GM12891 (cell line): ENCODE measurements at places on chromosomes 7 and 10.
A peak's percentile ranks its signal among the peaks of the same experiment; 100 is the strongest.

- no peak for DNase-seq
These were observed 35.9 kb upstream of the GJD4 start for GRCh38 chr10:35569111-35569707.

DNA sequence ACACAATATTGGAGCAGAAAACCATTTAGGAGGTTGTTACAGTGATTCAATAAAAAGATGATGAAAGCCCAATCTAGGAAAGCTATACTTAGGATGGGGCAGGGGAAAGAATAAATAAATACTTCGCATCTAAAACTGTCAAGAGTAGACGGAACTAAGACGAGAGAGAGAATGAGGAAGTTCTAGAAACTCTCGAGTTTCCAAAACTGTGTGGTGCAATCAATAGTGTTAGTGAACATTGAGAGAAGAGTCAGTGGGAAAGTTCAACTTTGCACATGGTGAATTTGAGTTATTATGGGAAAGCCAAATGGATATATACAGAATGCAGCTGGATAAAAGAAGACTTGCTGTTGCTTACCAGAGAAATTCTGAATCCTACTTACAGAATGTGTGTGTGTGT lies 133.8 kb upstream of the MEOX2 start:
- no peak for DNase-seq

GRCh38 chr7:134957005-134957404 lies 29.3 kb upstream of the AGBL3 start:
- no peak for DNase-seq

- DNase-seq: no peak
These were observed 160.2 kb downstream of the SH2D4B start for GRCh38 chr10:80697926-80698325.

GRCh38 chr10:99236627-99237309 lies 1.1 kb upstream of the HPSE2 start:
- DNase-seq: no peak

GRCh38 chr7:41003611-41003940 lies 699.3 kb downstream of the INHBA start:
- DNase-seq: no peak

DNA sequence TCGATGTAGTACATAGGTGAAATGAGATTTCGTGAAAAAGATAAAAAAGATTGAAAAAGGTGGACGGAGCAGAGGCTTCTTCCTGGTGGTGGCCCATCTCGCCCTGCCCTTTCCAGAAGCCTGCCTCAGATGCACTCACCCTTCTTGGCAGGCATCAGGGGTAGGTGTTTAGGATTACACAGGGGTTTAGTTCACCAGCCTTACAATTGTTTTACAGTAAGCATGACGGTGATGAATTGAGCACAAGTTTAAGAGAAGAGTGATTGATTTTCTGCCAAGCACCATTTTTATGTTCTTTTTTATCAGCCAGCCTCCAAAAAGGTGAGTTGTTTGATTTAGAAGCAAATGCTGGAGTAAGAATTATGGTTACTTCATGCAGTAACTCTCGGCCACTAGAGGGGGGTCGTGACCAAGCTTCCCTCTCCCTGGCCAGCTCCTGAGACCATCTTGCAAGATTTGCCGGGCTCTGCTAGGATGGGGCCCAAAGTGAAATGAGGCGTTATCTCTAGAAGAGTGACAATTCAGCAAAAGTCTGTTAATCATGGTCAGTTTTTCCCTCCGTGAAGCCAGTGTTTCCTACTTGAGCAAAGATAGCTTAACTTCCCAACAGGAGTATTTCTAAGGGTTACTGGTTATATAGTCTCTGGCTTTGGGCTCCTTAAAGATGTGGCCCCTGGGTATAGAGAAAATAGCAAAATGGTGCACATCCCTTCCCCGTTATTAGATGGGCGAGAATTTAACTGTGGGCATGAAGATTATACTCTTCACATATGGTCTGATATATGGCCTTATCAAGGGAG lies 228.8 kb downstream of the BMPER start:
- peak; percentile 23 for DNase-seq

- no peak for DNase-seq
These were observed 4.5 kb upstream of the NODAL start for GRCh38 chr10:70445718-70446657.

GRCh38 chr7:157423886-157424565 lies 87.2 kb downstream of the DNAJB6 start:
- DNase-seq: no peak

- DNase-seq: no peak
These were observed 22.7 kb upstream of the AGFG2 start for GRCh38 chr7:100516135-100516812.

DNA sequence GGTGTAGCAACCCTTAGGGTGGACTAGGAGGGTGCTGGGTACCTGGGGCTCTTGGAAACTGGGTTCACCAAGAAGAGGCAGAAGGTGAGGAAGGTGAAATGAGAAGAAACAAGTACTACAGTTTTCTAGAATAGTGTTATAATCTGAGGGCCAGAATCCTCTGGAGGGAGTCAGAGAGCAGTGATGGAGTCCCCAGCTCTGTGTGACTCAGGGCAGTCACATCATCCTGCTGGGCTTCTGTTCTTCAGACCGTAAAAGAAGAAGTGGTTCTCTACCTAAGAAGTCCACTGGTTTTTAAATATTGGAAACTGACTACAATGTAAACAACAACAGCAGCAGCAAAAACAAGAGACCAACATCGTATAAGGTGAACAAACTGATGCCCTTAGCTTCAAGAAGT lies 197.3 kb downstream of the PRPF18 start:
- no peak for DNase-seq

DNA sequence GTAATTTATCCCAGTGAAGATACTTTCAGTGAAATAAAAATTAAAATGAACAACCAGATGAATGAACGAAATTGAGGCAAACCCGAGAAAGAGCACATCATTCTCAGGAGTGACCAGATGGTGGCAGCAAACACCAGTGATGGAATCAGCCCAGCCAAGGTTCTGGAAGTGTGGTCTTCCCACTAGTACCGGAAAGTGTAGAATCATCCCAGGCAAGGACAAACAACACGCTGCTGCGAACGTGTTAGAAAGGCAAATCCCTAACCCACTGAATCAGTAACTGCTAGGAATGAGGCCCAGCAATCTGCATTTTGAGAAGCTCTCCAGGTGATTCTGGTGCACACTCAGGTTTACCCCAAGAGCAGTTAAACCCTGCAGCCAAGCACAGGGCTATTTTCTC lies 15.5 kb upstream of the SLC18A3 start:
- no peak for DNase-seq

DNA sequence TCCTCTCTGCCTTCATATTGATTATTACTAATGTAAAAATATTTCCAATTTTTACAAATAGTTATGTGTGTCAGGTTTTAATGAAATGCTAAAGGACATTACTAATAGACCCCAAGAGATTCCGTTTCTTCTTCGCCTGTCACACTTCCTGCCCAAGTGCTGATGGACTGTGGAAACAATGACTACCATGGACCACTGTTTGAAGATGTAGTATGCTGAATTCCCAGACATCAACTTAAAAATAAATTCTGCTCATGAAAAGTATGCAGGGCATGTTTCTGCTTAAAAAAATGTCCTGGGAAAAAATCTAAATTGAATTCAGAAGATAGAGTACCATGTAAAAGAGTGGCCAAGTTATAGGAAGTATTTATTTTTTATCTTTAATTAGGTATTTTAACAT lies 52.1 kb downstream of the ST7 start:
- no peak for DNase-seq

GRCh38 chr7:37815671-37816371 lies 32.6 kb upstream of the NME8 start:
- DNase-seq: no peak

DNA sequence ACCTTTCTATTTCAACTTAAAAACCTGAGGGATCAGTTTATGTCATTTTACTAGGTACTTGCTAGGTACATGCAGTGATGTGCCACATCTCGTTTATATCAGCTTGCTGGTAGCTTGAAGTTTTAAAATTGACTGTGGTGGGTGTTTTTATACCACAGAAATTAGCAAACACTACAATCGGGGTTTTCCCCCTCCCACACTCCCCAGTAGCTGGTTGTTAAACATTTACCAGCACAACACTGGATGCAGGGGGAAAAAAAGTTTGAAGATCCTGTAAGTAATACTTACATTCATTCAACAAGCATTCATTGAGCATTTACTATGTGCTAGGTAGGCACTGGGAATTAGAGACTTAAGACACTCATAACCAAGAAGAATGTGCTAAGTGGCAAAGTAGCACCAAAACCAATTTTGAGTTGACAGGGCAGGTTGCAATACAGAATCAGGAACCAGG lies 32.6 kb downstream of the USP6NL start:
- DNase-seq: no peak

DNA sequence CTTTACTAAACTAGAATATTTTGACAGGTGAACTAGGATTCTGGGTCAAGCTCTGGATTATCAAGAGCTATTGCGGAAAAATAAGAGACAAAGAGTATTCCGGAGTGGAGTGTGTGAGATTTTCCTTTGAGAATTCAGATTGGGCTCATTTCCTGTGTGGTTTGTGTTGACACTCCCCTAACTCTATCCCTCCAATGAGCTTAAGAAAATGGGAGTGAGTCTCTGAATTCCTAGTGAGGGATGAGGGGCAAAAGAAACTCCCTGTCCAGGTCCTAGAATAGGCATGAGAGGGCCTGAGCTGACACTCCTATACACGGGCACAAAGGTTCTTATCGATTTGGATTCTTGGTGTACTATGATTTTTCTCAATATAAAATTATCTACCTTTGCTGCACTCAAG lies 10.2 kb downstream of the KLF14 start:
- DNase-seq: no peak

DNA sequence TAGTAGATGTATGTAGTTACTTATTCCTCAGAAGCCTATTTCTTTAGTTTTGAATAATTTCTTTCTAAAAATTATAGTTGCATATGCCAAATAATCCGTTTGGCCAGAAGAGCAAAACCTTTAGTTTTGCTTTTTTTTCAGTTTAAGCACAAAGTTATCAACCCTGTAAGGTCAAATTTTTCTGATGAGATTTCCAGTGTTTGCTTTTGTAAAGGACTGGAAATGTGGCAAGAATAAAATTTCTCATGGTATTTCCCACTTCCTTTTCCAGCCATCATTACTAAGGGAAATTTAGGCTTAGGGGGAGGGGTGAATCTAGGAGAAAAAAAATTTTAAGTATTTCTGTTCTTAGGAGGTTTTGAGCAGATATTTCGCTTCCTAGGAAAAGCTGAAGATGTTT lies 7.6 kb downstream of the CALD1 start:
- no peak for DNase-seq

- DNase-seq: no peak
These were observed 186.4 kb downstream of the POLR1F start for GRCh38 chr7:19522486-19522885.

DNA sequence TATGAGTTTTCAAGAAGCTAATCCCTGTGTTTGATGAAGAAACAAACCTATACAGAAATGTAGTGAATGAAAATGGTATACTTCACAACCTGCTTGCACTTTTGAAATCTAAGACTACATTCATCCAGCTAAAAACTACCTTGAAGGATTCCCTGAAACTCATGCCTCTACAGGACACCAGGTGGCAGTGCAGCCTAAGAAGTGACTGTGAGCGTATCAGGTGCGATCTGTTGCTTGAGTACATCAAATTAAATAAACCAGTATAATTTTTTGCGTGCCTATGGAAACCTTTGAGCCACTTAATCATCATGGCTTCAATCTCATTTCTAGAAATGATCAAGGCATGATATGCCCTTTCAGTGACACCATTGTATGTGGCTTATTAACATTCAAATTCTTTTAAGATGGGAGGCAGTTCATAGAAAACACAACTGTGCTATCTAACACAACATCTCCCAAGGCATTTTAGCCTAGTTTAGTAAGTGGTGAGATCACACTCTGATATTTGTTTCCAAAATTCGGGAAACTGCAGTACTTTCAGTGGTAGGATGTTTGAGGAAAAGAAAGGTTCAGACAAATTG lies 57.4 kb downstream of the PPP1R17 start:
- peak; percentile 13 for DNase-seq

DNA sequence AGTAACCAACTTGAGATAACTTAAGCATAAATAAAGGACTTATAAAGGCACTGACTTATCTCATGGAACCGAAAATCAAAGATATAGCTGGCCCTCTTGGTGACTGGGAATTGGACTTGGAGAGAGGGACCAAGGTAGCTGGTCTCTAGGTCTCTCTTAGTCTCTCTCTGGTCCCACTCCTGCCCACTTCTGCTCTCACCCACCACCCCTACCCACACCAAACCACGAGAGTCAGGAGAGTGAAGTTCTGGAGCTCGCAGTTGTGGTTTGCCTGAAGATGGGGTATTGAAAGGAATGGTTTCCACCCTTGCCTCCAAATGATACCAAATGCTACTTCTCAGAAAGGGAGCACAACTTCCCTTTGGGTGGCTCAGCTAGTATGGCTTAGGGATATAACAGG lies 216.3 kb downstream of the LRMDA start:
- no peak for DNase-seq

DNA sequence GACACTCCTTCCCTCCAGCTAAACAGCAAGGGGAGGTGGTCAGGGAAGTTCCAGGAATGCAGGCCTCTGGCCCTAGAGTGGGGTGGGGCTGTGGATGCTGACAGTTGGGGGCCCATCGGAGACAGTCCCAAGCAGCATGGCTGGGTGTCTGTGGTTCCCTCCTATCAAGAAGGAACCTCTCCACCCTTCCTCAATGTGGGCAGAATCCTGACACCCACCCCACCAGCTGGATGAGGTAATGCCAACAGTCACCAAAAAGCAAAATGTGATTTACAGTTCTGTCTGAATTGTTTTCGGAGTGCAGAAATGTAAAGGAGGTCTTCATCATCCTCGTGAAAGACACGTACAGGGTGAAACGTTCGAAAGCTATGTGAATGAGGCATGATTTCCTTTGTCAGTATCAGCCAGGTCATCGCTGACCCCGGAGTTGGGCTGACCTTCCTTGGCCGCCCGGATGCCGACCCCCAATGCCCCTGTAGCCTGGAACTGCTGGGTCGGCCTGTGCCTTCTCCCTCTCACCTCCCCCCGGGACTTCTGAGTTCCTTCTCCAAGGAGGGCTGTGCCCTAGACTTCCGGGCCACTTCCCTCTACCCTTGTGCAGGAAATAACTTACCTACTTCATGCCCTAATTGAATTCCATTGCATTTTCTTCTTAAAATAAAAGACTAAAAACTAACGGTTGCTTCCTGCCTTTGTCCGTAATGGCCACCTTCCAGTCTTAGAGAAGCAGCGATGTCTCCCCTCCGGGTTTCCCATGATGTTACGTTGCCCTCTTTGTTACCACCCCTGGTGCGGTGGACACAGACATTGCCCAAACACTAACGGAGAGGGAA lies 24.5 kb downstream of the FOXK1 start:
- DNase-seq: no peak
